ENCODE measurements at places on chromosomes 7 and 10. TPM values are rescaled to one million over a fixed set of nuclear protein-coding genes. Genes with fewer than 3 reads are reported as not detected.

DNA sequence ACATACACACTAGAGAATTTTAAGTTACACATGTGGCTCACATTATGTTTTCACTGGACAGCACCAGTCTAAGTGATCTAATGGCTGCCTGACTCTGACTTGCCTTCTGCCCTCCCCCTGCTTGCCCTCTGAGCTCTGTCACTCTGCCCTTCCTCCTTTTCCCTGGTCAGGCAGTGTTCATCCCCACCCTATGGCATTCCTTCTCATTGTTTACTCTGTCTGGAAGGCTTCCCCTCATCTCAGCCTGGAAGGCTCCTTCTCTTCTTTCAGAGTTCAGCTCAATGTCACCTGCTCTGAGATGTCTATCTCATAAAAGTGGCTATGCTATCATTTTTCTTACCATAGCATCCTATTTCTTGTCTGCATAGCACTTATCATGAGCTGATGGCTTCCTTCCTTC is 305.7 kb downstream of the BMPER start:
- no peak for DNase-seq

- peak; percentile 61 for DNase-seq
Observed at GRCh38 chr7:159370-160270, 32.8 kb upstream of the FAM20C start.

GRCh38 chr7:30467271-30467670 is 11.3 kb downstream of the NOD1 start:
- no peak for DNase-seq

DNA sequence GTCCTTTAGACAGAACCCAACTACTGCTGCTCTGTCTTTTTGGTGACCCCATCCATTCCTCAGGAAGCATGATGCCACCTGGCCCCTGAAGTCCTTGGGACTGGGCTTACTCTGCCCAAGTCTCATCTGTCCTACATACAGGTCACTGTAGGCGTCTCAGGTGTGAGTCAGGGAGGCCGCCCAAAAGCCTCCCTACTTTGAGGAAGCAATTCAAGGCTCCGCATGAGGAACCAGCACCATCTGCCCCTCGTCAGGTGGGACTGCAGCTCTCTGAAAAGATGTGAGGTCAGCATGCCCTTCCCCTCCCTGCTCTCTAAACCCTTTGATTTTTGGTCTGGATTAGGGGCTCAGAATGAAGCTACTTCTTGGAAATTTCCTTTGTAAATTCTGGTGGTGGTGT is 354.8 kb downstream of the CXCL12 start:
- DNase-seq, result no peak

GRCh38 chr10:75003891-75004290 is 107.6 kb upstream of the SAMD8 start:
- no peak for DNase-seq

DNA sequence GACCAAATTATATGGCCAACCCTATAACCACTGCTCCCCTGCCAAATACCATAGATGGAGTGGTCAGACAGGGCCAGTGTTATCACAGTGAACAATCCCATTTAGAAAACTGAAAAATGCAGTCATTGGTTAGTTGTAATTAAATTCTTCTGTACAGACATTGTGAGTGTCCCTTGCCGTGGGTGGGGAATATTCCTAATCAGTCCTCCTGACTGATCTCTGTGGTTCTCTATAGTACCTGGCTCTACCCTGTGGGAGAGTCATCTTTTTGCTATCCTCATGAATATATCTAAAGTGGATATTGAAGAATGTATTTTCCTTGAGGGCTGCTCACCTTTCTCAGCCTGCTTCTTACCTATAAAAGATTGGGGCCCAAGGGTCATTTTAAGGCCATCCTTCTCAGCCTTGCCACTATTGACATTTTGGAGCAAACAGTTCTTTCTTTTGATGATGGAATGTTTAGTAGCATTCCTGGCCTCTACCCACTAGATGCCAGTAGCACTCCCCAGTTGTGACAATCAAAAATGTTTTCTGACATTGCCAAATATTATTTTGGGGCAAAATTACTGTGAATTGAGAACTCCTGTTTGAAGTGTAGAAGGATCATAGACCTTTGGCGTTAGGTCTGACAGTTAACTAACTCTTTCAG is 110.2 kb downstream of the MAPK8 start:
- no peak for DNase-seq

GRCh38 chr7:134948736-134949135 is 37.6 kb upstream of the AGBL3 start:
- DNase-seq, result no peak

GRCh38 chr10:3889961-3890522 is 105.0 kb upstream of the KLF6 start:
- DNase-seq, result no peak

- DNase-seq, result no peak
Observed at GRCh38 chr10:22580711-22581110, 133.7 kb downstream of the PIP4K2A start.

DNA sequence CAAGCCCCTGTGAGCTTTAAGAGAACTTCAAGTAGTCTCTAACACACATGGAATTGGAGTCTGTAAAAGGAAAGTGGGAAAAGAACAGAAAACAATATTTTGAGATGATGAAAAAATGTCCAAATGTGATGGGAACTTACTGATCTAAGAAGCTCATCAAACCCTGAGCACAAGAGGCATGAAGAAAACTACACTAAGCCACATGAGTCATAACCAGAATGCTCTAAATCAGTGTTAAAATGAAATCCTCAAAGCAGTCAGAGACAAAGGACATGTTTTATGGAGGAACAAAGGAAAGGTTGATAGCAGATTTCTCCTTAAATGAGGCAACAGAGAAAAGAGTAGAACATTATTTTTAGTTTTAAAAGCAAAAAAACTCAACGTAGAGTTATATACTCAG is 37.2 kb downstream of the ZNF33A start:
- DNase-seq, result no peak

DNA sequence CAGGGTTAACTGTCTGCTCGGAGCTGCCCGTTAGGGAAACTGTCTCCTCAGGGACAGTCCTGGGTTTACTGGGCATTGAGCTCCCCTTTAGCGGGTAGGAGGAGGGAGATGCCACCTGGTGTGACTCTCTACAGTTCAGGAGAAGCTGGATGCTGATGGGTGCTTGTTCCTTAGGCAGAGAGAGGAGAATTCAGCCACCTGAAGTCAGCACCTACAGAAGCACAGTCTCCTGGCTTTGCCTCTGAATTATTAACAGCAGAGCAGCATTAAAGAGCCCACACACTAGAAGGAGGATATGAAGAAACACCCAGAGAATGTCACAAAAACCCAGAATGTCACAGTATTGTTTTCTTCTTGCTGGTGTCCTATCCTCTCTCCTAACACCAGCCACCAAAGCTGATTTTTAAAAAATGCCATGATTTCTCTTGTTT is 696 bp downstream of the GIMAP4 start:
- no peak for DNase-seq

GRCh38 chr7:68247571-68247970 is 1250.9 kb downstream of the TYW1 start:
- DNase-seq, result no peak

DNA sequence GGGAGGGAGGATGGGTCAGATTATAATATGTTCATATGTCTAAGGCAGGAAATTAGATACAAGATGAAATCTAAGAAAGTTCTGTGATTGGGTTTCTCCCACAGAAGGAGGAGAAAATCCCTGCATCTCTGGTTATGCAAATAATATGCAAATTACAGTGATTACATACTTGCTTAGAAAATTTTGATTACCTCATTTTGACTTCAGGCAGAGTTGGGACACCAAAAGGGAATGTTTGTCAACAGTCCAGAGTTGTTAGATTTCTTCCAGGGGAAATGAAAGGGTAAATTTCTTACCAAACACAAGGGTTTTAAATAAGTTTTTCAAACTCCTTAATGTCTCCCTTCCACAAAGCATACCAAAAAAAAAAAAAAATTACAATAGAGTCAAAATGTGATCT is 101.4 kb upstream of the STEAP1B start:
- no peak for DNase-seq

GRCh38 chr10:67657775-67658174 is 38.2 kb downstream of the CTNNA3 start:
- DNase-seq, result no peak

DNA sequence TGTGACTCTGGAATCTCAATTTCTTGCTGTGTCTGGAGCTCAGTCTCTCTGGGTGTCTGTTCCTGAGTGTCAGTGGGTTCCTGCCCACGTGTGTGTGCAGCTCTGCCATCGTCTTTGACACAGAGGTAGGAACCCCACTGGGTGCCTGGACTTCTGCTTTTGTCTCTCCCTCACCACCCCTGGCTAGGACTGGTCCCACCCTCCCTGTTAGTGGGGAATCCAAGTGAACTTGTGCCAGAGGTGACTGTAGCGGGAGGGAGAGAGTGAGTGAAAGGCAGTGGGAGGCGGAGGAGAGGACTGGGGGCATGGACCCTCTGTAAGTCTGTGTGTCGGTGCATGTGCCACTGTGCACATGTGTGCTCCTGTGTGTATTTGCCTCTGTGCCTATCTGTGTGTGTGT is 299.9 kb upstream of the ZMIZ1 start:
- no peak for DNase-seq

- no peak for DNase-seq
Observed at GRCh38 chr10:124465777-124466488, 4.3 kb downstream of the LHPP start.

DNA sequence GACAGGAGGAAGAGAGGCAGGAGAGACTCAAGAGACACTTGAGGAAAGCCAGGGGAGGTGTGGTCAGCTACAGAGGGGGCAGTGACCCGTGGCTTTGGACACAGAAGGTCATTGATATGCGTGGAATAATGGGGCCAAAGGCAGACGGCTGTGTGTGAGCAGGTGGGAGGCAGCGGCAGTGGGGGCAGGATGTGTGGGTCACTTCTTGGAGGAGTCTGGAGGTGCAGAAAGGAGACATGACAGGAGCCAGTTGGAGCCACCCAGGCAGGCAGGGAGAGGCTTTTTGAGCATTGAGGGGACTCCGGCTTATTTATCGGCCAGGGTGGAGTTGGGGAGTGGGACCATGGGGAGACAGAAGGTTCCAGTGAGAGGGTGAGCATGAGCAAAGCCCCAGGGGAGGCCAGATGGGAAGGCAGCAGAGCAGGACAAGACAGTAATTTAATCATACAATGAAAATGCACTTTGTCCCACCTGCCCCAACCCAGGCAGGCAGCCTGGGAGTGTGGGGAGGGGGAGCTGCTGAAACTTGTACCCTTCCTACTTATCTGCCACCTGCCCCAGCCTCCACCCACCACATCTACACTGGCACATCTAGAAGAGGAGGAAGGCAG is 5.0 kb downstream of the LDB3 start:
- no peak for DNase-seq

GRCh38 chr7:132666071-132666773 is 90.0 kb upstream of the PLXNA4 start:
- DNase-seq, result no peak

GRCh38 chr10:18216482-18216881 is 76.3 kb downstream of the CACNB2 start:
- DNase-seq, result peak; percentile 39

GRCh38 chr10:5575144-5575481 is 50.4 kb downstream of the CALML3 start:
- DNase-seq, result no peak

- no peak for DNase-seq
Observed at GRCh38 chr10:67725567-67725966, 29.6 kb upstream of the CTNNA3 start.

DNA sequence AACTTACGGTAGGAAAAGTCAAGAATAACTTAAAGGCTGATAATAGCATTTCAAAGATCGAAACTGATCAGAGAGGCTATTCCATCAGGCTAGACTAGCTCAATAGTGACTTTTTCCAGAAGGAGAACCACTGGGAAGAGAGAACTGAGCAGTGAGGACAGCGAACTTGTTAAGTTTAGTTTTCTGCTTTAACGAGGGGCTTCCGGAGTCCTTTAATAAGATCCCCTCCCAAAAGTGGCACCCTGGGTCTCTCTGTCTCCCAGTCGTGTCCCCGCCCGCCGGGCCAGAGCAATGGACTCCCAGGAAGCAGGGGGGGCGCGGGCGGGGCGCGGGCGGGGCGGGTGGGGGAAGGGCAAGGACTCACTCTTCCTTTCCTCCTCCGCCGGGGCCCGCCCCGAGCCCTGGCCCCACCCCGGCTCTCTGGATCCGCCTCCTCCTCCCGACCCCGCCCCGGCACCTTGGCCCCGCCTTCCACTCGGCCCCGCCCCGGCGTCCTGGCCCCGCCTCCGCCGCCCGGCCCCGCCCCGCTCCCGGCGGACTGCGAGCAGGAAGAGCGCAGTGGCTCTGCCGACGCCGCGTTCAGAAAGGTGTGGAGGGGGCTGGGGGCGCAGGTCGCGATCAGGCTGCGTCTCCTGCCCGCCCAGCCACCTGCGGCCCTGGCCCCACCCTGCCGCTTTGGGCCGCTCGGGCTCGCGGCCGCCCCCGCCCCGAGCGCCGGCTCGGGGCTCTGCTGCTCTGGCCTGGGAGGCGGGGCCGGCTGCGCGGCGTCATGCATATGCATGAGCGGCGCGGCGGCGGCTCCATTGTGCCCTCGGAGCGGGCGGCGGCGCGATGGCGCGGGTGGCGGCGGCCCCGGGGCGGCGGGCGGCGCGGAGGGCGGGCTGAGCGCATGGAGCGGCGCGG is at the start of gene ZMIZ2:
Gene ZMIZ2 (plus strand): TSS at position 803 of the 903 bp plus-strand sequence. CDS start 7,403 bp downstream, outside the sequence.
- peak; percentile 97 for DNase-seq

GRCh38 chr7:20510573-20510900 is 104.9 kb upstream of the ABCB5 start:
- no peak for DNase-seq

GRM3 gene
- not detected for total RNA-seq

COX19 gene
- 20.9 TPM for total RNA-seq

ANKRD61 gene
- not detected for total RNA-seq

NSUN6 gene
- 13.6 TPM for total RNA-seq

KLF14 gene
- not detected for total RNA-seq

MAP3K8 gene
- total RNA-seq, result 18.1 TPM

PAX2 gene
- total RNA-seq, result not detected

CYP2C19 gene
- total RNA-seq, result 1.5 TPM

NUTM2B gene
- total RNA-seq, result 0.87 TPM

Measured in mucosa of descending colon (tissue), 3 donors.